Melanocyte of skin (primary cell): ENCODE measurements at places on chromosomes 2 and 18. TPM values are rescaled to one million over a fixed set of nuclear protein-coding genes. Genes with fewer than 3 reads are reported as not detected.

POTEC gene
- total RNA-seq: not detected in 2 replicates

NEU2 gene
- not detected in 2 replicates for total RNA-seq

DSEL gene
- 2.7 and 3.5 TPM in 2 replicates for total RNA-seq

RPRM gene
- not detected in 2 replicates for total RNA-seq

CACNB4 gene
- total RNA-seq: under 0.01 and 2.9 TPM in 2 replicates

HOXD1 gene
- total RNA-seq: not detected in 2 replicates

AFG3L2 gene
- 76.6 and 108 TPM in 2 replicates for total RNA-seq

SERPINE2 gene
- total RNA-seq: 62.3 and 237 TPM in 2 replicates

DYSF gene
- total RNA-seq: 0.31 and 0.33 TPM in 2 replicates

SCTR gene
- not detected in 2 replicates for total RNA-seq

DYNAP gene
- not detected in 2 replicates for total RNA-seq

IL1F10 gene
- not detected in 2 replicates for total RNA-seq

GALR1 gene
- total RNA-seq: not detected in 2 replicates

SERPINB3 gene
- not detected in 2 replicates for total RNA-seq

PASK gene
- total RNA-seq: 9.6 and 11.0 TPM in 2 replicates

PPP3R1 gene
- total RNA-seq: 33.6 and 42.0 TPM in 2 replicates

MEP1B gene
- total RNA-seq: not detected in 2 replicates

MBOAT2 gene
- 22.3 and 39.3 TPM in 2 replicates for total RNA-seq

HTRA2 gene
- 33.7 and 36.0 TPM in 2 replicates for total RNA-seq

EDAR gene
- total RNA-seq: not detected in 2 replicates

CAPN13 gene
- total RNA-seq: 0.36 TPM in 1 of 2 replicates, not detected in the other
